ENCODE measurements at places on chromosomes 2 and 18. TPM values are rescaled to one million over a fixed set of nuclear protein-coding genes. Genes with fewer than 3 reads are reported as not detected.

- DNase-seq: no peak
These were observed 44.8 kb upstream of the ARHGAP25 start for GRCh38 chr2:68689553-68690537.

DNA sequence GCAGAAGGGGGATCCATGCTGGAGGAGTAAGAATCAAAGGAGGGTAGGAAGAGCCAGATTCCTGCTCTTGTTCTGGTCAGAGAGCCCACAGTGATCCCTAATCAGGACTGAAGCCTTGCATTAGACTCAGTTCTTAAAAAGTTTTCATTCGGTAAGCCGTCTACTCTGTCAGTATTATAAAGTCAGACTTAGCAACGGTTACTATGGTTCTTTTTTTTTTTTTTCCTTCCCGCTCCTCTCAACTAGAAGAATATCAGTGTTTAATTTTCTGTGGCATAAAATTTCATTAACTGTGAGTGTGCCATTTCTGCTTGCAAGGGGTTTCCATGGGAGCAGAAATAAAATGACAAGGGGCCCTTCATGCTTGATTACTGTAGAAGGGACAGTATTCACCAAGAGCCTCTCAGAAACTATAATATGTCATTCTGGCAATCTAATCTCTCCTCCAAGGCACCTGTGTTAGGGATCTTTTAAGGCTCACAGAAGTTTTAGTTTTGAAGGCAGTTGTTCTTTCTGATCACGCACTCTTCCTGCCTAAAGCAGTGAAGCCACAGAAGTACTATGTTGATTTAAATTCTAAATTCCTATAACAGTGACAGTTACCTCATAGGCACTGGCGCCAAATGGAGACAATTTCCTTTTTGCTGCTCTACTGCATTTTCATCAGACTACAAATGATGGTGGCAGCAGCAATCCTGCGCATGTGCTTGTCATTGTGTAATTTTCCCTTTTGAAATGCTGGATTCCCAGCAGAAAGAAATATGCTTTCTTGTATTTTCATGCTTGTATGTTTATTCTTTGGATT, 57.0 kb downstream of the OSBPL6 start:
- no peak for DNase-seq

- no peak for DNase-seq
These were observed 971.2 kb upstream of the PIK3C3 start for GRCh38 chr18:40983835-40984234.

DNA sequence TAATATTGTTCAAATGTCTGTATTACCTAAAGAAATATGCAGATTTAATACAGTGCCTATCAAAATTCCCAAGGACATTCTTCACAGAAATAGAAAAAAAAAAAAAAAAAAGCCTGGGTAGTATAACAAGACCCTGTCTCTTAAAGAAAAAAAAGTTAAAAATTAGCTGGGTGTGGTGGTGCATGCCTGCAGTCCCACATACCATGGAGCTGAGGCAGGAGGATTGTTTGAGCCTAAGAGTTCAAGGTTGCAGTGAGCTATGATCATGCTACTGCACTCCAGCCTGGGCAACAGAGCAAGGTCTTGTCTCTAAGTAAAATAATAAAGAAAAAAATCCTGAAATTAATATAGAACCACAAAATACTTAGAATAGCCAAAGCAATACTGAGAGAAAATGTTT, 51.9 kb downstream of the SLC16A14 start:
- no peak for DNase-seq

- DNase-seq: no peak
These were observed 33.4 kb downstream of the SIX2 start for GRCh38 chr2:44975571-44976450.

DNA sequence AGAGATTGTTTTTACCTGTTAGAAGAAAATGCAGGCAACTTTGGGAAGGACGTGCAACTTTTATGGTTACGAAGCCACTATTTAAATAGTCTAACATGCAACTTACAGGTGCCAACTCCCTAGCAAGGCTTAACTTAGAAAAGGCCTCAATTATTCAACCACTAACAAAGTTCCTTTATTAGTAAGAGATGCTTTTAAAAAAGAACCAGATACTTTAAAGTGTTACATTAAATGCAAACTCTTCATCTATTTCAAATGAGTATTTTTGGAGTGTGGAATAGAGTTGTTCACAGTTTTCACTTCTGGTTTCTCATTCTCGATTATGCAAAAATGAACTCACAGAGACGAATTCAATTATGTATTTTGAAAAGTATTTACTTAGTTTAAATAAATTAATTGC, 51.7 kb downstream of the PELI1 start:
- DNase-seq: no peak

DNA sequence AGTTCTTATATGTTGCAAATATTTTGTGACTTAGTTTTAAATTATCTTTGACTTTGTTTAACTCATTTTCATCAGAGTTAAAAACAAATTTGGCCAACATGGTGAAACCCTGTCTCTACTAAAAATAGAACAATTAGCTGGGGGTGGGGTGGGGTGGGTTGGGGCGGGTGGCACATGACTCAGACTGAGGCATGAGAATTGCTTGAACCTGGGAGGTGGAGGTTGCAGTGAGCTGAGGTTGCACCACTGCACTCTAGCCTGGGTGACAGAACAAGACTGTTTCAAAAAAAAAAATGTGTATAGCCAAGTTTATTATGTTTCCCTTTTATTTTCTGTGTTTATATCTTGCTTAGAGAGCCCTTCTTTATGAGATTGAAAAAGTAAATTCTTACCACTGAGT, 14.2 kb upstream of the LIPG start:
- no peak for DNase-seq

DNA sequence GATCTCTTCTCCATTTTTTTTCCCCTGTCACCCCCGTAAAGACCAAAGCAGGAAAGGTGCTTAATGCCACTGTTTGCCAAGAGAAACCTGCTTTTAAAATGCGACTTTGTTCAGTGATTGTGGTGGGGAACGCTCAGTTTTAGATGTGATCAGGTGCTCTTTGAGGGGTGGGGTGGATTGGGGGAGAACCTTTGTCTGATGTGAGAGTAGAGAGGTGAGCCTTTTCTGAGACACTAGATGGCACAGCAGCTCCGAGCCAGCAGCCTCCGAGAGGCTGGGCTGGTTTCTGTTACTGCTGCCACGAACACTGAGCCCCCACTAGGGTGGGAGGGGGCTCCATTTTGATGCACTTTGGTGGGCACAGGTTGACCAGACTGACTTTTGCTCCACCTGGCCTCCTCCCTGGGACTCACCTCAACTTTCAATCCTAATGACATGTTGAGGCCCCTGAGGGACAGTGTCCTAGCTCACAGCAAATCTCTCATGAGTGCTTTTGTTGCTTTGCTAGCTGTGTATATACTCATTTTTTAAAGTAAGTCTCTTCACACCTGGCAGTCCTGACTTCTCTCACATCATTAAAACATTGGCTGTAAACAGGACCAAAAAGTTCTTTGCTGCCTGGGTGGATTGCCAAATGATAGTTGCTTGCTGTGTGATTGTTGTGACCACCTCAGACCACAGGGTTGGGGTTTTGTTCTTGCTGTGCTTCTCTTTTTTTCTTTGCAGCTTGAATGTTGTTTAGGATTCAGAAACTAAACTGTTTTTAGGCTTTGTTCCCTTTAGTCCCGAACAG, 98.2 kb upstream of the MAP3K20 start:
- DNase-seq: no peak

- no peak for DNase-seq
These were observed 28.6 kb downstream of the ITM2C start for GRCh38 chr2:230893338-230893737.

DNA sequence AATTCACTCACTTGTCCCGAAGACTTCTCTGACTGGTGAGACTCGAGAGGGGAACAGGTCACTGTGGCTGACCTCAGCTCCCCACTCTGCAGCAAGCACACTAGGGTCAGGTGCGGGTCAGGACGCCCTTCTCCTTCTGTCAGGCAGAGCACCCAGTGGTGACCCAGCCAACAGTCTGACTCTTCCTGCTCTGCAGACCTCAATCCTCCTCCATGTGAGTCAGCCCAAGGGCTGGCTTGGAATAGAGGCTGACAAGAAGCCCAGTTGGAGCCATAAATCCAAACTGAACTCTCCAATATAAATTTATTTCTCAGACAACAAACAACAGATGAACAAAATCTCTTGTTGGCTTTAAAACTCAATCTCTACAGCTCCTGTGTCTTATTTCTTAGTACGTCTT, 253.1 kb downstream of the SH3BP4 start:
- no peak for DNase-seq

DNA sequence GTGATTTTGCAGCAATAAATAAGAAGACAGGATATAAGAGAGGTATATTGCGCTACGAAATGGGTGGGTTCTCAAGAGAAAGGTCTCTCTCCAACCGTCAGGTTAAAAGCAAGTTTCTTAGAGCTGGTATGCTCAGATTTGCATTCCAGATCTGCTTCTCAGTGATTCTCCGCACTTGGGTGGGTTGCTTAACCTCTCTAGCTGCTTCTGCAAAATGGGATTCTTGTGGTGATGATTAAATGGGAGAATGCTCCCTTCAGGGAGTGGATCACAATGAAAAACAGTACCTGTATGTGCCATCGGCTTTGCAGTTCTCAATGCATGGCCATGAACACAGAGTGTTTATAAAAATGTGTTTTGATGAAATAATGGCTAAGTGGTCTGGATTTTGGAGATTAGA, 477.7 kb downstream of the TNS1 start:
- DNase-seq: no peak

- no peak for DNase-seq
These were observed 259.9 kb downstream of the NDUFA10 start for GRCh38 chr2:239765076-239765845.

GRCh38 chr2:159072795-159073194, 104.4 kb downstream of the TANC1 start:
- no peak for DNase-seq

GRCh38 chr18:57780706-57781347, 22.3 kb downstream of the ATP8B1 start:
- no peak for DNase-seq

The DHRS9 gene
- polyA plus RNA-seq: not detected

- no peak for DNase-seq
These were observed 436.6 kb downstream of the IRS1 start for GRCh38 chr2:226362980-226363379.

The PTMA gene
- 1,347 TPM for polyA plus RNA-seq

The KLHL41 gene
- not detected for polyA plus RNA-seq

The TEKT4 gene
- polyA plus RNA-seq: not detected

DNA sequence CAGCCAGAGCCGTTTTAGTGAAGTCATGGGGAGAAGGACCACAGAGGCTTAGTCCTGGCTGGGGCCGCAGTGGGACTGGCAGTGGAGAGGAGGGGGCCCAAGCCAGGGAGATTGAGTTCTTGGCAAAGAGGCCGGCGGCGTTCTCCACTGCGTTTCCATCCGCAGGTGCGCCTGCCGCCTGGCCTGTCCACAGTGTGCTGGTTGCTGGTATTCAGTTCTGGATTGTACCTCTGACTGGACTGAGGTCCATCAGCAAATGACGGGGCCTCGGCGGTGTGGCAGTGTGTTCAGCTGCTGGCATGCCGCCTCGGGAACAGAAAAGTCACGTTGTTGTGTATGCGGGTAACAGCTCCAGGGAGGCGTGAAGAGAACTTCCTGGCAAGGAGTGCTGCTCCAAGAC, 36.8 kb downstream of the LRRFIP1 start:
- DNase-seq: no peak

DNA sequence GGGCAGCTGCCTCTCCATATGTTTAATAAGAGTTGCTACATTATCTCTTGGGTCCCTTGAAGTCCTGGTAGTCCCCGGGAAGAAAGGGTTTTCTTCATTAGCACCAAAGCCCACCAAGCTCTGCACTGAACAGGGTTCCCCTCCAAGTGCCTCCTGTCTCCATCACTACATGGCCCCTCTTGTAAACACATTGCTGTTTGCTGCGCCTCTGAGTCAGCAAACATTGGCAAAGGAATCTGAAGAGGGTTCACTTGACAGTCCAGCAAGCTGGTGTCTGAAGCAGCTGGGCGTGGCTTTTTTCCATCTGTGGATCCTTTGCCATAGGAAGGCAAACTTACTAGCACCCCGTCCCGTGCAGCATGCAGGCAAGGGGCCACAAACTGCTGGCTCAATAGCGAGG, 82.8 kb downstream of the TEX51 start:
- DNase-seq: no peak

The NOL4 gene
- polyA plus RNA-seq: not detected

The TTLL4 gene
- 0.36 TPM for polyA plus RNA-seq

DNA sequence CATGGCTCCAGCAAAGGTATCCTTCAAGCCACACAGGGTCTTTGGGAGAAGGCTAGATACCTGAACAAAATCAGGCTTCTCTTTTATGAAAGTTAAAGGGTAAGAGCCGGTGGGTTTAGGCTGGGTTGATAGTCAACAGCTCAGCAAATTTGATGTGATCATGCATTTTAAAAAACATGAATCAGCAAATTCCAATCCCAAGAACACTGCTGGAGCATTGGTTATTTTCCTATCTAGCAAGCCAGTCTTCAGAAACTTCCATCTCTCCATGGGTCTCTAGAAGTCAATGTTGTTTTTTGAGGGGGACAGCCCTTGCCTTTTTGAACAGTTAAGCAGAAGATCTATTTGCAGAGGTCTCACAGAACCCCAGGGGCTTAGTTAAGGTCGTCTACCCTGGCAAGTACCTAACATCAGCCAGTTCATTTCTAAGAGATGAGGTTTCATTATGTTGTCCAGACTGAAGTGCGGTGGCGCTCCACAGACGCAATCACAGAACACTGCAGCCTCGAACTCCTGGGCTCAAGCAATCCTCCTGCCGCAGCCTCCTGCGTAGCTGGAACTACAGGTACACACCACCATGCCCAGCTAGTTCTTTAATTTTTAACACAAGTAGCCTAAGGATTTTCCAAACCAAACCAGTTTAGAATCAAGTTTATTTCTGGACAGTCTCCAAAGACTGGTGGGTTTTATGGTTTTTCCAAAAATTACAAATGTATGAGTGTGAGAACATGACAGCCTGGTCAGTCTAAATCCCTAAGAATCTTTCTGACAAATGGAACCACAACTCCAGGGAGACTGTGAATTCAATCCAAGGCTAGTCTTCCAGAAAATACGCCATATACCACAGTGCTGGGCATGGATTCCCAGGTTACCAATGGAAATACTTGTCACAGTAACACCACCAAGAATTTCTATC, 4.1 kb upstream of the ZCCHC2 start:
- no peak for DNase-seq

GRCh38 chr18:24539866-24540617, 79.6 kb downstream of the HRH4 start:
- DNase-seq: no peak

DNA sequence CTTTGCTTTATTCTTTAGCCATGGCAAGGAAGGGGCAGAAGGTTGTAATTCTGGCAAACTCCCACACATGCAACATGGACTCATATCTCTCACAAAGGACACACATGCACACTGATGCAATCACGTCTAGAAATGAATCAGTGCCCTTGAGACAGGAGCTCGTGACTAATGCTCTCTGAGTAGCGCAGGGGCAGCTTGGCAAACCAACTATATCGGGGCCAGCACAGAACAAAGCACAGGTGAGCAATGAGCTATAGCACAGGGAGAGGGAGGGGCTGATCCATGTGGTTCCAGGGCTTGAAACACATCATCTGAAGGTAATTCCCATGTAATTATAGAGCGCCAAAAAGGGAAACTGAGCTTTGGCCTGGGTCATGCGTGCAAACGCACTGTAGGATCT, 165.2 kb upstream of the KLF7 start:
- DNase-seq: no peak

GRCh38 chr2:69390001-69390400, 3.0 kb upstream of the GFPT1 start:
- no peak for DNase-seq

The SLC25A52 gene
- not detected for polyA plus RNA-seq

The NMUR1 gene
- polyA plus RNA-seq: 0.05 TPM

- no peak for DNase-seq
These were observed 102.9 kb upstream of the RIOK3 start for GRCh38 chr18:23350188-23350587.

All from CD4-positive, alpha-beta memory T cell (primary cell).